8988T (cell line): ENCODE measurements at places on chromosomes 7 and 10.

DNA sequence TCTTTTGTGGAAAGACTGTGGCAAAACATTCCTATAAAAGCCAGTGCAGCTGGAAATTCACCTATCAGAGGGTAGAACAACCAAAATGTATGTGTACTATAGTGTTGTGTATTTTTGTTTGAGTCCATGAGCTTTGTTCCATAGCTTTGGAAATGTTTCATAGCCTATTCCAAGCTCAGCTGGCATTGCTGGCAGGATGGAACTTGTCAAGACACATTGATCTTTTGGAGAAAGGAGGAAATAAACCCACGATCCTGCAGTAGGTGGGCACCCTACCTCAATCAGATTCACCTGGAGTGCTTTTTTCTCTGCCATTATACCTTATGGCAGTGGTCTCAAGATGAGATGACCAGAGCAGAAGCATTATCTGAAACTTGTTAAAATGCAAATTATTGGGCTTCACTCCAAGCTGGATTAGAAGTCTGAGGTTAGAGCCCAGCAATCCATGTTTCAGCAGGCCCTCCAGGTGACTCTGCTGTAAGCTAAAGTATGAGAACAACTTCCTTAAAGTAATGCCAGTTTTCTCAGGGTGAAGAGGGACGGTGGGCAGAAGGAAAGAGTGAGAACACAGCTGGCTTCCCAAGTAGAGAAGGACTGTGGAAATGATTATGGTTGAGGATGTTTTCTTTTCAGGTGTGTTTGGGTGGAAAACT, 30.3 kb upstream of the CDK1 start:
- no peak for DNase-seq

- DNase-seq, result no peak
Measured at GRCh38 chr10:104735036-104735756, 94.1 kb downstream of the SORCS3 start.

- DNase-seq, result no peak
Measured at GRCh38 chr7:18534481-18534880, 38.9 kb downstream of the HDAC9 start.

DNA sequence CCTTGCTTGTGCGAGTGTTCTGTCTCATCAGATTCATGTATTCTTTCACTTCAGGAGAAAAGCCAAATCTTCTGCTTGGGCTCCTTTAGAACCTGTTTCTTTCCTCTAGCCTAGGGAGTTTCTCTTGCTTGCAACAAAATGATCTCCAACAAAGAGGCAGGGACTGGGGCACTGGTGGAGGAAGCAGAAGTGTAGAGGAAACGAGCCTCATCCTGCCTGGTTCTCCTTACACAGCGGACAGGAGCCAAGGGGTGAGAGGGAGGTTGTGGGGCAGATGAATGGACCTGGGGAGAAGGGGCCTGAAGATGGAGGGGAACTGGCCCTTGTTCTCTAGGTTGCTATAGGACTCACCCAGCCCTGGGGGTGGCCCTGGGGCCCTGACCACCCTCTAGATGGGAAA, 141.1 kb downstream of the PKD1L1 start:
- DNase-seq, result no peak
